Stimulated activated naive B cell treated with anti-CD40 and anti-IgM and Interleukin-4, amounts not matched to agents 10 μg/mL and 1 μg/mL and 100 μg/mL, for 72 hours (primary cell): ENCODE measurements at places on chromosomes 6 and 20.
A peak's percentile ranks its signal among the peaks of the same experiment; 100 is the strongest.

- no peak for DNase-seq
- H3K27ac ChIP-seq: no peak overlapping the region
- H3K4me1 ChIP-seq: no peaks in the 10 kb centered on the region
- peaks cover 5% of the 10 kb centered on the region for H3K36me3 ChIP-seq
- H3K27me3 ChIP-seq: no peaks in the 10 kb centered on the region
- no peak overlapping the region for H3K4me3 ChIP-seq
Measured at GRCh38 chr6:129606664-129607063, 103.3 kb downstream of the ARHGAP18 start.

GRCh38 chr20:49627329-49627761 is 59.4 kb upstream of the PTGIS start:
- H3K4me3 ChIP-seq: no peak overlapping the region
- peaks cover 8% of the 10 kb centered on the region for H3K27me3 ChIP-seq
- peaks cover 34% of the 10 kb centered on the region for H3K4me1 ChIP-seq
- peak overlapping the region; percentile 73 for H3K27ac ChIP-seq
- no peak for DNase-seq

GRCh38 chr6:19354181-19354580 is 483.0 kb upstream of the ID4 start:
- no peak for DNase-seq
- H3K27me3 ChIP-seq: no peaks in the 10 kb centered on the region
- H3K27ac ChIP-seq: no peak overlapping the region
- H3K36me3 ChIP-seq: no peaks in the 10 kb centered on the region
- H3K4me3 ChIP-seq: no peak overlapping the region

- H3K4me3 ChIP-seq: no peak overlapping the region
- peak; percentile 56 for DNase-seq
- H3K4me1 ChIP-seq: peaks cover 51% of the 10 kb centered on the region
- H3K27me3 ChIP-seq: peaks cover 1% of the 10 kb centered on the region
- no peaks in the 10 kb centered on the region for H3K36me3 ChIP-seq
Measured at GRCh38 chr6:47438481-47439347, 38.9 kb upstream of the CD2AP start.

- DNase-seq: no peak
- H3K36me3 ChIP-seq: no peaks in the 10 kb centered on the region
- H3K4me3 ChIP-seq: no peak overlapping the region
- H3K27me3 ChIP-seq: peaks cover 4% of the 10 kb centered on the region
- peaks cover 6% of the 10 kb centered on the region for H3K4me1 ChIP-seq
Measured at GRCh38 chr20:24935140-24935539, 13.9 kb upstream of the CST7 start.

GRCh38 chr20:6698056-6698455 is 69.4 kb upstream of the BMP2 start:
- H3K4me1 ChIP-seq: peaks cover 6% of the 10 kb centered on the region
- no peak overlapping the region for H3K4me3 ChIP-seq
- DNase-seq: no peak
- H3K27me3 ChIP-seq: no peaks in the 10 kb centered on the region
- no peaks in the 10 kb centered on the region for H3K36me3 ChIP-seq
- no peak overlapping the region for H3K27ac ChIP-seq

- DNase-seq: no peak
- H3K4me3 ChIP-seq: no peak overlapping the region
- H3K27ac ChIP-seq: peak overlapping the region; percentile 20
Measured at GRCh38 chr20:47350691-47351545, 5.6 kb downstream of the ZMYND8 start.
